ENCODE measurements at places on chromosomes 7 and 10.

GRCh38 chr7:16300361-16300895, 120.9 kb downstream of the CRPPA start:
- DNase-seq, result no peak

DNA sequence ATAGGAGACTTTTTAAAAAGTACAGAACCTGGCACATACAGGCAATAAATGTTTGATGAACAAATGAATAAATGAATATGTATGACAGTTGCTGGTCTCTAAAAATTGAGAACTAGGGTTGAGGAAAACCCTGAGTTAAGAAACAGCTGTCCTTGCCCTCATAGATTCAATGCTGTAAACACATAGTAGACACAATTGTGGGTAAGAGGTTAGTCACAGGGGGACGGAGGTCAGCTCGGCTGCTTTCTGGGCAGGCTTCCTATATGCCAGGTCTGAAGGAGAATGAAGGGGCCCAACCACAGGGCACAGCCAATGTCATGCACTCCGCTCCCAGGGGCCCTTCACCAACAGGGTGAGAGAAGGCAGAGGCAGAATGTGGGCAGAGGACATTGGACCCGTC, 143.3 kb upstream of the RSU1 start:
- no peak for DNase-seq

- no peak for DNase-seq
Measured at GRCh38 chr10:94617389-94617944, 66.1 kb upstream of the CYP2C18 start.

DNA sequence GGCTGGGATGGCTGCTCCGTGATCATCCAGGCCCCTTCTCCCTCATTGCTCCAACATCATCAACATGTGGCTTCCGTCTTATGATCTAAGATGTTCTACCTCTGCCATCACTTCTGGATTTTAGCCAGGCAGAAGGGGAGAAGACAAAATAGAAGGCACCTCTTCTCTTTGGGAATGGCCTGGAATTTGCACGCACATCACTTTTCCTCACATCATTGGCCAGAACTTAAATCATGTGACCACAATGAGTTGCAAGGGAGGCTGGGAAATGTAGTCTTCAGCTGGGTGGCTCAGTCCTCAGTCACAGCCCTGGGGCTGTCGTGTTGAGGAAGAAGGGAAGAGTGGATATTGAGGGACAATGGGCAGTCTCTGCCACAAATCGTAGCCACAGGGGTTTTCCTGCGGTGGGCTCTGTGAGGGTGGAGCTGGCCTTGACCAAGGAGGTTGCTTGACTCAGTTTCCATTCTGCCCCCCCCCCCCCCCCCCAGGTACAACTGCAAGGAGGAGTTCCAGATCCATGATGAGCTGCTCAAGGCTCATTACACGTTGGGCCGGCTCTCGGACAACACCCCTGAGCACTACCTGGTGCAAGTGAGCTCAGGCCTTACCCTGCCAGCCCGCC, 50.3 kb downstream of the PALD1 start:
- DNase-seq, result peak; percentile 43

- DNase-seq, result peak; percentile 28
Measured at GRCh38 chr7:140631602-140632001, 9.0 kb downstream of the DENND2A start.

DNA sequence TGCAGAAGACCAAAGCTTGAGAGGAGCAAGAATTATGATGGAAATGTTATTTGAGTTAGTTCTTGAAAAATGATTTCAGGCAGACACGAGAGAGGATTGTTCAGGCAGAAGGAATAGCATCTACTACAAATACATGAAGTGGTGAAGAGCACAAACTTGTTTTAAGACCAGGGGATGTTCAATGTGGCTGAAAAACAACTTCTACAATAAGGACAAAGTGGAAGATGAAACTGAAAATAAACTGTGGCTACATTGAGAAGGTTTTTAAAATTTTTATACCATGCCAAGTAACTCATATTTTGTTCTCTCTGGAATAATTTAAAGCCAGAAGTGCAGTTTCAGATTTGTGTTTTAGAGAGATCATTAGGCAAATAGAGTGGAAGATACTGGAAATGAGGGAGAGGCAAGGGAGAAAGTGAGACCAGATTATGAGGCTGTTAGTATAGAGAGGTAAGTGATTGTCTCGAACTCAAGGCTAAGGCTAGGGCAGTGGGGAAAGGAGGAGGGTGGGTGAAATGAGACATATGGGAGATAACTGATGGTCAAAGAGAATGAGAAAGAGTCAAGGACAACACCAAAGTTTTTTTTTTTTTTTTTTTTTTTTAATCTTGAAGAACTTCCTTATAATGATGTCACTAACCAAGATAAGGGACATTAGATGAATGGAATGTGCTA, 115.4 kb downstream of the MDFIC start:
- no peak for DNase-seq

- DNase-seq, result no peak
Measured at GRCh38 chr7:7114575-7115291, 67.6 kb upstream of the C1GALT1 start.

Data from AG10803 (cell line).